Activated T-cell treated with anti-CD3 and anti-CD28 coated beads for 1 hour (primary cell): ENCODE measurements at places on chromosomes 5 and 9.

DNA sequence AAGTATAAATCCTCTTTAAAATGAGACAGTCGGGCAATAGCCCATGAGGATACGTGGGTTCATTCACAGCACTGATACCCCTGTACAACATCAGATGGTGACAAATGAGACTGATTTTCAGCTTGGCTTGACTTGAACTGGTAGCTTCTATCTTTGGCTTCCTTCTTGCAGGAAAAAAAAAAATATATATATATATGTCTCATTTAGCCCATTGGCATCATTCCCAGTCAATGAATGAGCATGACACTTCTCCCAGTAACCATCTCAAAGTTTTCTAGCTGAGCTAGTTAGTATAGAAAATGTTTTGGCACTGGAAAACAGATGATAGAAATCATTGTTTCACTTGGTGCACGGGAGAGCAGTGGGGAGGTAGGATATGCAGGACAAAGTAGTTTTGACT is 222.5 kb upstream of the TAS2R1 start:
- DNase-seq = no peak

- no peak for DNase-seq
Measured at GRCh38 chr9:127163409-127163808, 41.0 kb upstream of the ANGPTL2 start.

DNA sequence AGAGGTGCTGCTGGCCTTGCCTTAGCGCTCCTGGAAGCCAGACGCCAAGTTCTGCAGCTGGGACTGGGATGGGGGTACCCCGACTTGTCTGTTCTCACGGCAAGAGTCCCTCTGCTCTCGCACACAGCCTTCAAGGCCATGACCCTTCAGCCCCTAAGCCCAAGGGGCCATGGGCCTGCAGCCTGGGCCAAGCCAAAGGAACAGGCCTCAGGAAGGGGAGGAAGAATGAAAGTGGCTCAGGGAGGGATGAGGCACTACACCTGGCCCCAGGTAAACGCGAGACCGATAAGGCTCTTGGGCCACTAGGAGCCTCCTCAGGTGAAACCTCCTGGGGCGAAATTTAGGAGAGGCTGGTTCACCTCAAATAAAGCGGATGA is 3.9 kb downstream of the EBF1 start:
- no peak for DNase-seq

- DNase-seq = no peak
Measured at GRCh38 chr5:112371067-112371466, 48.0 kb downstream of the EPB41L4A start.

DNA sequence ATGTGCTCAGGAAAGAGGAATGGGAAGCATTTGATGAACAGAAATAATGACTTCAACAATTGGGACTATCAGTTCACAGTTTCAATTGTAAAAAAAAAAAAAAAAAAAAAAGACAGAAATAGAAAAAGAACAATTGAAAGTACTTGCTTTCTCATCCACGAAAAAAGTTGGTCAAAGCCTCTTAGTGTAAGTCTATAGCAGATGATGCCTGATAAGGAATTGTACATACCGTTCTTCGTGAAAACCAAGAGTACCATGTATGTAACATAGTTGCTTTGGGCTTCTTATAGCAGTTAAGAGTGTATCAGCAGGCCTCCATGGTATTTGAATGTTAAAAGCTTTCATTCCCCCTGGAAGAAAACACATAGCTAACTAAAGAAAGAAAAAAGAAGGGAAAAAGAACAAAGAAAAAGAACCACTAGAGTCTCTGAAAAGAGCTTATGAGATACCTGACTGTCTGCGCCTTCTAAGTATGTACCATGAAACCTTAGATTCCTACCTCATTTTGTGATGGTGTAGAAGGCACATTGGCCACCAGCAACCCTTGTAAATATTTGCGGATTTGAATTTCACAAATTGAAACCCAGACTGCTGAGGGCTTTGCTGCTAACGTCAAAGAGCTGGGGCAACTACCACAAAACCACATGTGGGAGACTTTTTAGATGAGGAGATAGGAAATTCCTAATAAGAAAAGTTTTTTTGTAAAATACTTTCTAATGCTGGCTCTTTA is 75.2 kb downstream of the TMC1 start:
- no peak for DNase-seq

- no peak for DNase-seq
Measured at GRCh38 chr5:96855031-96855872, 21.0 kb upstream of the ERAP2 start.

GRCh38 chr9:77938163-77938562 is 93.4 kb downstream of the GNAQ start:
- no peak for DNase-seq

- DNase-seq = no peak
Measured at GRCh38 chr5:139588962-139589361, 27.8 kb downstream of the UBE2D2 start.

GRCh38 chr5:68178579-68178978 is 37.0 kb upstream of the PIK3R1 start:
- no peak for DNase-seq

- no peak for DNase-seq
Measured at GRCh38 chr9:88291856-88292255, 96.4 kb upstream of the SPIN1 start.

- DNase-seq = no peak
Measured at GRCh38 chr9:121944711-121945191, 148.4 kb downstream of the TTLL11 start.

GRCh38 chr9:96344458-96345180 is 38.9 kb downstream of the SLC35D2 start:
- DNase-seq = no peak

DNA sequence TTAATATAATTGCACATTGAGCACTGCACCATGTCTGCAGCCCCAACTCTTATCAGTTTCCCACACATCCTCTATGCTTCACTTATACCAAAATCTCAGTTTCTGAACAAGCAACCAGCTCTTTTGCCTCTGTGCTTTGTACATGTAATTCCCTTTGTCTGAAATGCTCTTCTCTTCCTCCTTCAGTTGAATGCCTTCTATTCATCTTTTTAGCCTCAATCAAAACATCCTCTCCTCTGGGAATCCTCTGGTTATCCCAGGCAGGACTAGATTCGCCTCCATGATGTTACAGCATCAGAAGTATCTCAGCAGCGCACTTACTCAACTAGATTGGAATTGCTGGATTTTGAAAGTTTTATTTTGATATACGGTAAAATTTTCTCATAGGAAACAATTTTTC is 143.3 kb downstream of the GAS1 start:
- no peak for DNase-seq

DNA sequence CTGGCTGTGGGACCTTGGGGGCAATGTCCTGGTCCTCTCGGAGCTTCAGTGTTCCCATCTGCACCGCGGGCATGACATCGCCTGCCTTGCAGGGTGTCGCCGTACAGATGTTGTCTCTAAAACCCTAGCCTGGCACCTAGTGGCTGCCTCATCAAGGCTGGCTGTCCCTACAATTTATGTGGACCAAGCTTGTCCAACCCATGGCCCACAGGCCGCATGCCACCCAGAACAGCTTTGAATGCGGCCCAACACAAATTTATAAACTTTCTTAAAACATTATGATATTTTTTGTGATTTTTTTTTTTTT is 18.3 kb upstream of the ASS1 start:
- no peak for DNase-seq

DNA sequence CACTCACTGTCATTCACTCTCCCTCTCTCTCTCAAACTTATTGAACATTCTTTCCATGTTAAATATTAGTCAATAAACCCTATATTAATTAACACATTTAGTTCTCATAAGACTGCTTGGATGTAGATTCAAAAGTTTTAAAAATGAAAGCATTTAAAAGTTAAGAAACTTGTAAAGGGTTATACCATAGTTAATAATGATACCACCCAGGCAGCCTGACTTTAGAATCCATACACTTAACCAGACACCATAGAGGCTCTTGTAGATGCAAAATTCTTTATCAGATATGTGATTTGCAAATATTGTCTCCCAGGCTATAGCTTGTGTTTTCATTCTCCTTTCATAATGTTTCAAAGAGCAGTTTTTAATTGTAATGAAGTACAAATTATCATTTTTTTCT is 335.8 kb upstream of the ACTBL2 start:
- no peak for DNase-seq

DNA sequence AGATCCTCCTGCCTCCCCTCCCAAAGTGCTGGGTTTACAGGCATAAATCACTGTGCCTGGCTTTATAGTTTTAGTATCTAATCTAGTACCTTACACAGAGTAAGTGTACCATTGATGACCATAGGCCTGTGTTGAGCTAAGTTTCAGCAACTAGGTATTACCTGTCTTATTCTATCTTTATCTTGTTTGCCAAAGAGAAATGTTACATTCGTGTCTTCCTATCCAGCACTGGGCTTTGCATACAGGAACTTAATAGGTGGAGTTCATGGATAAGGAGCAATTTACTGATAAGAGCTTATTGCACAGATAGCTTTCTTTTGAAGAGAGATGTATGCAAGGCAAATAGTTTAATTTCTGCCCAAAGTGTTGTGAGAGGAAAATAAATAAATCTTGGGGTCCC is 30.5 kb downstream of the TXNDC8 start:
- DNase-seq = no peak

- no peak for DNase-seq
Measured at GRCh38 chr5:14022971-14023370, 78.5 kb upstream of the DNAH5 start.

- DNase-seq = no peak
Measured at GRCh38 chr5:171432076-171432475, 12.6 kb downstream of the FGF18 start.

- no peak for DNase-seq
Measured at GRCh38 chr5:171520300-171521174, 101.1 kb downstream of the FGF18 start.

GRCh38 chr5:103216137-103216536 is 42.4 kb upstream of the MACIR start:
- DNase-seq = no peak

DNA sequence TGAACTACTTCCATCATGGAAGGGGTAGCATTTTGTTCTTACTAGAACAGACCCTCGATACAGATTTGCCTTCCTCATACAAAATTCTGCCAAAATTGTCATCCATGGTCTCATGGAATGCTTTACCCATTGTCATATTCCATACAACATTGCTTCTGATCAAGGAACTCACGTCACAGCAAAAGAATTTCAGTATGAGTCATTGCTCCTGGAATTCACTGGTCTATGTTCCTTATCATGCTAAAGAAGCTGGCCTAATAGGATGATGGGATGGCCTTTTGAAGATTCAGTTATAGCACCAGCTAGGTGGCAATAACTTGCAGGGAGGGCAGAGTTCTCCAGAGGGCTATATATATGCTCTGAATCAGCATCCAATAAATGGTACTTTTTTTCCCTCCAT is 18.2 kb upstream of the FNIP1 start:
- no peak for DNase-seq

- no peak for DNase-seq
Measured at GRCh38 chr5:74665273-74665672, 19.8 kb upstream of the HEXB start.

DNA sequence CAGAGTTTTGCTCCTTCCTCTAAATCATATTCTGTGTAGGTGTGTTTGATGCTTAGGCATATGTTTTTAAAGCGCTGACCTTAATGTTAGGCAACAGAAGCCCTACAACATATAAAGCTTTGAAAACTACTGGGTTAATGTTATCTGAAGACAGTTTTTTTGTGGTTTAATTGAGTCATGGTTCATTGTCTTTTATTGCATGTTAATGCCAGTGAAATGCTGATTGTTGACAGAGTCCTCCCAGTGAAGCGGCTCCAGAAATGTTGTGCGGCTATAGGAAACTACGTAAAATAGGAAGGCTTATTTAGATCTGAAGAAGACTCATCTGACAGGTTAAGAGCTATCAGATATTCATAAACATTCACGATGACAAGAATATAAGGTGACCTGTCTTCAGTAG is 424.6 kb downstream of the CCDC171 start:
- DNase-seq = no peak

GRCh38 chr5:169796731-169797130 is 159.7 kb downstream of the DOCK2 start:
- no peak for DNase-seq

GRCh38 chr9:95018099-95018936 is 291.8 kb downstream of the AOPEP start:
- DNase-seq = no peak

DNA sequence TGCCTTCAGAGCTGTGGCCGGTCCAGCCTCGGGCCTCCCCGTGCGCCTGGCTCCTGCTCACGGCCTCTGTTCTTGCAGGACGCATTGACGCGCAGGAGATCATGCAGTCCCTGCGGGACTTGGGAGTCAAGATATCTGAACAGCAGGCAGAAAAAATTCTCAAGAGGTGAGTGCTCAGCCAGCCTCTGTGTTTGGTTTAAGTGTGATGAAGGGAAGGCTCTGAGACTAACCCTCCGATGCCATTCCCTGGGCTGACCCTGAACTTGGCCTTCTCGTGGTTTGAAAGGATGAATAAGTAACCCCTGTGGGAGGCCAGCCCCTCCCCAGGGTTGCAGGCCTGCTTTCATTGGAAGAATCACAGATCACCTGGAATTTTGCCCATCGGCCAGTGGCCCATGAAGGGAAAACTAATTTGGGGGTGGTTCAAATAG is 26.3 kb downstream of the PTGES2 start:
- no peak for DNase-seq

DNA sequence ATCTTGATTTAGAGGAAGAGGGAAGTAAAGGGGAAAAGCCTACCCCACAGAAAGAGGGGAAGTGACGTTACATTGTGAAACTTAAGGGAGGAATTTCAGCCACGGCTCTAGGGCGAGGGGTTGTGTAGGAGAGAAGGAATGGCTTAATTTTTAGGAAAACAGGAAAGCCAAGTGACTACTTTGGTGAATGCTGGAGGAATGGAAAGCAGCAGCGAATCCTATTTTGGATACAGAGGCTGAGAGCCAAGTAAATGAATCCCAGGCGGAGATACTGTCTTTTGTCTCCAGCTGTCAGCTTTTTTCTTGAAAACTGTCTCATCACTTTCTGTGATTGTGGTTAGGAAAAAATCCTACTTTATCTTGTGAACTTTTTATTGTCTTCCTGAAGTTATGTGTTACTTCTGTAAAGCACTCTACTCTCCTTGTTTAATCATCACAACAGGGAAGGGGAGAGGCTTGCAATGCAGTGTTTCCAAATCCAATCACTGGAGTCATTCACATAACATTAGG is 188.4 kb downstream of the TSSK1B start:
- no peak for DNase-seq

DNA sequence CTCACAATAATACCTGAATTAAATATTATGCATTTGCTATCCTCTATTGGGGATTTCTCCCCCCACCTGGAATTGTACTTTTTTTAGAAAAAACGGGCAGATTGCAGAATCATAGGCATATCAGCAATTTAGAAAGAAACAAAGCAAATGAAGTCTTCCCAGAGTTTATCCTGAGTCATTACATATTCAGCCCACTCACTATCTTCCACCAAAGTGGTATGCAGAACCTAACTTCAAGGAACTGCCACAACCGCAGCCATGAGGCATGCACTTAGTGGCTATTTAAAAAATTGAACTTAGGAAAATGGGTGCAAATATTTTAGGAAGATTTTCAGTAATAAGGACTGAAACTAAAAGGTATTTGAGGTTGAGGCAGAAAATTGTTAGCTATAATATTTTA is 48.6 kb downstream of the UBAP1 start:
- DNase-seq = no peak

DNA sequence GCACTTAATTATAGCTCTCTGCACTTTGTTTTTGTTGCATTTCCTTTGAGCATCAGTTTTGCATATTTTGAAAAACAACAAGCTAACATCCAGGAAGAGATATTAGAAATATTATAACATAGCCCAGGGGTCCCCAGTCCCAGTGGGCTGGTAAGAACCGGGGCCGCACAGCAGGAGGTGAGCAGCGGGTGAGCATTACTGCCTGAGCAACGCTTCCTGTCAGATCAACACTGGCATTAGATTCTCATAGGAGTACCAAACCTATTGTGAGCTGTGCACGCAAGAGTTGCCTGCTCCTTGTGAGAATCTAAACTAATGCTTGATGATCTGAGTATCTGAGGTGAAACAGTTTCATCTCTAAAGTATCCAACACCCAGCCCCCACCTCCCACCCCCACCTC is 675.9 kb upstream of the ZNF608 start:
- no peak for DNase-seq
